IMR-90 (cell line): ENCODE measurements at places on chromosomes 5 and 9. TPM values are rescaled to one million over a fixed set of nuclear protein-coding genes. Genes with fewer than 3 reads are reported as not detected.

The DCAF10 gene
- 16.9 and 17.1 TPM in 2 replicates for polyA plus RNA-seq

The PRKACG gene
- polyA plus RNA-seq, result not detected in 2 replicates

The ANKRA2 gene
- 11.7 and 12.5 TPM in 2 replicates for polyA plus RNA-seq

DNA sequence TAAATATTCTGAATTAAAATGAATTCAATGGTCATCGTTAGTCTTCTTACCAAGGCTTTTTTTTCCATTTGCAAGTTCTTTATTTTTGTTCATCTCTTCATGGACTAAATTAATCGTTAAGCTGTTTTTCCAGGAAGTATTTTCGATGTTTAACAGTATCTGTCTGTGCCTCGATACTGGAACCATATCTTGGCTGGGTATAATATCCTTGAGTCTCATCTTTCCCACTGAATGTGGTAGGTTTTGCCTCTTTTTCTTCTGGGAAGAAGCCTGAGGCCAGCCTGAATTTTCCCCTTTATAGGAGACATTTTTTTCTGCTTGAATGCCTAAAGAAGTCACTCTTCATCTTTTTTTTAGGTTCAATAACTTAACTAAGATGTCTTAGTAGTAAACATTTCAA lies 4.0 kb upstream of the SEPTIN8 start:
- peaks cover 14% of the 10 kb centered on the region for H3K4me1 ChIP-seq
- no peaks in the 10 kb centered on the region for H3K36me3 ChIP-seq
- no peaks in the 10 kb centered on the region for H3K27me3 ChIP-seq

The IL5 gene
- polyA plus RNA-seq, result not detected in 2 replicates
